ENCODE measurements at places on chromosomes 12 and 14. TPM values are rescaled to one million over a fixed set of nuclear protein-coding genes. Genes with fewer than 3 reads are reported as not detected.

NTF3 gene
- not detected for polyA plus RNA-seq

PLD4 gene
- polyA plus RNA-seq = not detected

PNMA1 gene
- polyA plus RNA-seq = 191 TPM

SYT1 gene
- polyA plus RNA-seq = 103 TPM

MANSC4 gene
- 0.54 TPM for polyA plus RNA-seq

PDZRN4 gene
- 46.7 TPM for polyA plus RNA-seq
